PC-3 (cell line): ENCODE measurements at places on chromosomes 4 and X. TPM values are rescaled to one million over a fixed set of nuclear protein-coding genes. Genes with fewer than 3 reads are reported as not detected.

MAMLD1 gene
- total RNA-seq, result 2.8 and 3.6 TPM in 2 replicates

UCP1 gene
- total RNA-seq, result not detected in 2 replicates

PORCN gene
- total RNA-seq, result 38.9 and 48.3 TPM in 2 replicates

S100P gene
- 51.0 and 59.8 TPM in 2 replicates for total RNA-seq

F8A3 gene
- total RNA-seq, result 0.07 and 2.2 TPM in 2 replicates

ARSJ gene
- total RNA-seq, result 16.4 and 19.1 TPM in 2 replicates

PLK4 gene
- total RNA-seq, result 42.5 and 54.5 TPM in 2 replicates

ITGB1BP2 gene
- 0.75 and 1.7 TPM in 2 replicates for total RNA-seq

UGT8 gene
- total RNA-seq, result 1.8 and 3.4 TPM in 2 replicates

CABS1 gene
- not detected in 2 replicates for total RNA-seq

FGF13 gene
- 0.47 and 2.2 TPM in 2 replicates for total RNA-seq

AFM gene
- total RNA-seq, result not detected in 2 replicates

CDS1 gene
- 10.4 and 11.2 TPM in 2 replicates for total RNA-seq

P2RY4 gene
- 0.62 TPM in 1 of 2 replicates, not detected in the other for total RNA-seq

ASB5 gene
- total RNA-seq, result not detected in 2 replicates

TTC29 gene
- not detected in 2 replicates for total RNA-seq

APBB2 gene
- total RNA-seq, result 24.7 and 26.7 TPM in 2 replicates

PPBP gene
- not detected in 2 replicates for total RNA-seq

RAI2 gene
- 0.66 and 2.1 TPM in 2 replicates for total RNA-seq

PPID gene
- 34.4 and 43.3 TPM in 2 replicates for total RNA-seq

FAAH2 gene
- 1.6 and 4.5 TPM in 2 replicates for total RNA-seq

HDX gene
- total RNA-seq, result 2.8 and 3.4 TPM in 2 replicates

FAM9B gene
- total RNA-seq, result 0.07 TPM in 1 of 2 replicates, not detected in the other

SMIM9 gene
- not detected in 2 replicates for total RNA-seq

EXOC1L gene
- total RNA-seq, result not detected in 2 replicates

EGF gene
- total RNA-seq, result 3.9 and 6.1 TPM in 2 replicates

TXK gene
- total RNA-seq, result 0.92 and 2.6 TPM in 2 replicates

METAP1 gene
- total RNA-seq, result 53.9 and 54.8 TPM in 2 replicates

COL4A5 gene
- 30.0 and 63.8 TPM in 2 replicates for total RNA-seq

NLGN4X gene
- not detected in 2 replicates for total RNA-seq

PCDH18 gene
- 1.6 and 2.0 TPM in 2 replicates for total RNA-seq

GCNA gene
- 1.6 and 2.9 TPM in 2 replicates for total RNA-seq

KLHL34 gene
- not detected in 2 replicates for total RNA-seq

PRDM5 gene
- total RNA-seq, result 2.4 and 3.9 TPM in 2 replicates

PGAM4 gene
- total RNA-seq, result not detected in 2 replicates

RGN gene
- not detected in 2 replicates for total RNA-seq

FSTL5 gene
- not detected in 2 replicates for total RNA-seq

SLC26A1 gene
- total RNA-seq, result 0.52 TPM in 1 of 2 replicates, not detected in the other

LETM1 gene
- total RNA-seq, result 86.3 and 129 TPM in 2 replicates

SHROOM4 gene
- not detected in 2 replicates for total RNA-seq

ADGRG2 gene
- 1.1 and 1.4 TPM in 2 replicates for total RNA-seq

RPA4 gene
- 1.4 and 3.0 TPM in 2 replicates for total RNA-seq

ZNF182 gene
- total RNA-seq, result 1.2 and 3.8 TPM in 2 replicates

MID1IP1 gene
- total RNA-seq, result 122 and 123 TPM in 2 replicates

DMRTC1 gene
- not detected in 2 replicates for total RNA-seq

RPS6KA6 gene
- total RNA-seq, result 3.6 and 4.7 TPM in 2 replicates

SGMS2 gene
- 58.7 and 64.5 TPM in 2 replicates for total RNA-seq

PTTG2 gene
- total RNA-seq, result not detected in 2 replicates

LUZP4 gene
- total RNA-seq, result not detected in 2 replicates

FGF2 gene
- total RNA-seq, result 4.0 and 4.1 TPM in 2 replicates

TMEM33 gene
- total RNA-seq, result 70.3 and 97.4 TPM in 2 replicates

ARR3 gene
- not detected in 2 replicates for total RNA-seq

TRIM61 gene
- total RNA-seq, result not detected in 2 replicates

STPG2 gene
- 0.40 TPM in 1 of 2 replicates, not detected in the other for total RNA-seq

XAGE1A gene
- not detected in 2 replicates for total RNA-seq

SOX3 gene
- total RNA-seq, result not detected in 2 replicates
